Osteoblast (primary cell): ENCODE measurements at places on chromosomes 13 and 19. TPM values are rescaled to one million over a fixed set of nuclear protein-coding genes. Genes with fewer than 3 reads are reported as not detected.

GRCh38 chr13:77810430-77810829 lies 108.2 kb downstream of the EDNRB start:
- no peak for DNase-seq

TMEM38A gene
- total RNA-seq = 2.4 and 2.5 TPM in 2 replicates

MYPOP gene
- 2.1 and 3.3 TPM in 2 replicates for total RNA-seq

DNA sequence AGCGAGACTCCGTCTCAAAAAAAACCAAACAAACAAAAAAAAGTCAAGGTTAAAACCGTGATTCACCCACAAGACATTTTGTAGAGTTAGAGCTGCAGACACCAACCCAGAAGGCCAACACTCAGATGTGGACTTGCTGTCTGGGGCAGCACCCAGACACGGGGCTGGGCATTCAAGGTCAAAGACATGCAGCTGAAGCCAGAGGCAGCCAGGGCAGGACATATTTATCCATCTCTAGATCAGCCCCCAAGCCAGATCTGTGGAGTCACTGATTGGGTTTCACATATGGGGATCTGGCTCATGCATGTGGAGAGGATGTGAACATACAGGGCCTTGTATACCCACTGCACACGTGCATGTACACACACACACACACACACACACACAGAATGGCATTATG lies 3.6 kb downstream of the KLK15 start:
- DNase-seq = no peak

SYT5 gene
- not detected in 2 replicates for total RNA-seq
